Suprapubic skin (tissue), 4 donors: ENCODE measurements at places on chromosomes 13 and 19. TPM values are rescaled to one million over a fixed set of nuclear protein-coding genes. Genes with fewer than 3 reads are reported as not detected.

The CYP4F3 gene
- 12.7 TPM for total RNA-seq

The PSG2 gene
- 0.51 TPM for total RNA-seq

The ZNF90 gene
- 0.65 TPM for total RNA-seq

The FCAR gene
- total RNA-seq = 0.87 TPM

The PSG1 gene
- not detected for total RNA-seq

The NDUFA13 gene
- 102 TPM for total RNA-seq

The ARRDC2 gene
- total RNA-seq = 29.7 TPM

The FRY gene
- total RNA-seq = 22.5 TPM

The MIA gene
- total RNA-seq = 15.1 TPM

The ATP8B3 gene
- 3.8 TPM for total RNA-seq

The PCDH9 gene
- total RNA-seq = 0.97 TPM

The LILRB5 gene
- 3.1 TPM for total RNA-seq

The COX7A1 gene
- 15.0 TPM for total RNA-seq

The RASL11A gene
- total RNA-seq = 17.5 TPM

The BST2 gene
- 6.6 TPM for total RNA-seq

The CLEC11A gene
- 5.8 TPM for total RNA-seq

The VSTM2B gene
- not detected for total RNA-seq

The ZNF99 gene
- total RNA-seq = not detected

The PSG3 gene
- not detected for total RNA-seq

The ZNF460 gene
- 101 TPM for total RNA-seq

The GPR12 gene
- total RNA-seq = 5.2 TPM

The TTC9B gene
- not detected for total RNA-seq

The CALR3 gene
- total RNA-seq = not detected

The GJA3 gene
- total RNA-seq = 0.30 TPM

The ATP1A3 gene
- not detected for total RNA-seq

The RTBDN gene
- total RNA-seq = not detected

The ZNF667 gene
- 4.5 TPM for total RNA-seq

The FXYD5 gene
- total RNA-seq = 64.8 TPM

The ZNF100 gene
- 3.7 TPM for total RNA-seq

The C13orf42 gene
- total RNA-seq = not detected

The C19orf67 gene
- not detected for total RNA-seq

The TRIP10 gene
- 80.7 TPM for total RNA-seq

The LIM2 gene
- not detected for total RNA-seq

The EXOC3L2 gene
- 0.44 TPM for total RNA-seq

The RFX1 gene
- 13.2 TPM for total RNA-seq

The EFNB2 gene
- total RNA-seq = 28.6 TPM

The RGCC gene
- total RNA-seq = 102 TPM

The SIAH3 gene
- not detected for total RNA-seq

The KLK14 gene
- total RNA-seq = 3.8 TPM

The LCP1 gene
- 24.5 TPM for total RNA-seq

The ZNF543 gene
- total RNA-seq = 15.8 TPM

The NLRP11 gene
- total RNA-seq = not detected

The AZU1 gene
- not detected for total RNA-seq

The ZSWIM9 gene
- total RNA-seq = 4.2 TPM

The ZNF177 gene
- total RNA-seq = not detected

The IZUMO2 gene
- total RNA-seq = not detected

The EFNA2 gene
- not detected for total RNA-seq

The ZNF575 gene
- total RNA-seq = 2.4 TPM

The PSG11 gene
- total RNA-seq = not detected

The MBD3L2 gene
- not detected for total RNA-seq

The LIPE gene
- 82.6 TPM for total RNA-seq

The IGFL4 gene
- 1.4 TPM for total RNA-seq

The LGALS13 gene
- total RNA-seq = not detected

The PNPLA6 gene
- 75.2 TPM for total RNA-seq

The UGGT2 gene
- total RNA-seq = 38.9 TPM

The CAMSAP3 gene
- 82.7 TPM for total RNA-seq

The TMEM150B gene
- total RNA-seq = not detected

The CATSPERD gene
- total RNA-seq = 0.24 TPM

The ENOX1 gene
- total RNA-seq = 0.40 TPM
